Breast epithelium (tissue), 4 donors: ENCODE measurements at places on chromosomes 7 and 10. TPM values are rescaled to one million over a fixed set of nuclear protein-coding genes. Genes with fewer than 3 reads are reported as not detected.

DNA sequence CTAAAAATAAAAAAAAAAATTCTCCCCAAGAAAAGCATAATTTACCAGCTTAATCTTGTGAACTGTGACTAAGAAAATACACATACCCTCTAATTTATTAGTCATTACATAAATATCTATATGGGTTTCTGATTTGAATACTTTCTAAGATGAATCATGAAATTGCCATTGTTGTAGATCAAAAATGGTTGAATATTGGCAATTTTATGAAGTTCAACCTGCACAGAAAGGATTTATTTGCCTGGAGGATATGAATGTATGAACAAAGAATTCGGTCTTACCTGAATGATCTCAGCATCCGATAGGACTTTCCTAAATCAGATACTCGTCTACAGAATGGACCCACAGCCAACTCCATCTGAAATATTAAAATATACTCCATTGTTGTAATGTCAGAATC, 61.5 kb downstream of the HBP1 start:
- no peak for DNase-seq
- no peaks in the 10 kb centered on the region for H3K4me1 ChIP-seq
- no peaks in the 10 kb centered on the region for H3K36me3 ChIP-seq
- H3K4me3 ChIP-seq = no peak overlapping the region
- H3K27me3 ChIP-seq = no peaks in the 10 kb centered on the region

GRCh38 chr7:112092709-112093395, 113.3 kb downstream of the DOCK4 start:
- no peak overlapping the region for H3K4me3 ChIP-seq
- no peaks in the 10 kb centered on the region for H3K36me3 ChIP-seq
- H3K27ac ChIP-seq = no peak overlapping the region

GRCh38 chr7:55964261-55965099, at the start of gene NIPSNAP2:
TSS of gene NIPSNAP2 (plus strand) at chr7:55964585. CDS start at chr7:55964610, 25 bp downstream.
- H3K4me3 ChIP-seq = peak within 1 kb of the TSS; percentile 64
- H3K27ac ChIP-seq = peak within 1 kb of the TSS; percentile 94
- no peaks in the 10 kb centered on the region for H3K36me3 ChIP-seq
- H3K4me1 ChIP-seq = peaks cover 5% of the 10 kb centered on the region
- DNase-seq = peak; percentile 64
- no peaks in the 10 kb centered on the region for H3K27me3 ChIP-seq

Gene PGAM2
- total RNA-seq = 0.73 TPM

- no peak overlapping the region for H3K4me3 ChIP-seq
- H3K27ac ChIP-seq = no peak overlapping the region
- no peak for DNase-seq
- no peaks in the 10 kb centered on the region for H3K36me3 ChIP-seq
- no peaks in the 10 kb centered on the region for H3K4me1 ChIP-seq
- no peaks in the 10 kb centered on the region for H3K27me3 ChIP-seq
These were observed 625.1 kb upstream of the MKI67 start for GRCh38 chr10:128751284-128751683.

Gene VSTM2A
- total RNA-seq = not detected

DNA sequence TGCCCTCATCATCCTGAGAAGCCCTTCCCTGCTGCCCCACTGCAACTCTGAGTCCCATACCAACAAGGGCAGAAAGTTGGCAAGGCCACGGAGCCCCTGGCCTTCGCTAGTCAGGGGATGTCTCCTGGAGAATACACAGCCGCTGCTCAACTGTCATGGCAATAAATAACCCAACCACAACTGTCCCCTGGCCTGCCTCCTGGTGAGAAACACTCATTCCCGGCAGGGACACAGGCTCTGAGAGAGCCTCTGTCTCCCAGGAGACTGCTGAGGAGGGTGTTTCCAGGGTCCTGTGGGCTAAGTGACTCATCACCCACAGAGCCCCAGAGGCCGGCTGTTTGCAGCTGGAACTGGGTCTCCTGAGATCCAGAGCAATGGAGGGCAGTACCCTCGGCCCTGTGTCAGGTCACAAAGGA, 354.1 kb downstream of the TNS3 start:
- H3K36me3 ChIP-seq = no peaks in the 10 kb centered on the region
- peaks cover 7% of the 10 kb centered on the region for H3K27me3 ChIP-seq
- no peak overlapping the region for H3K27ac ChIP-seq
- no peak for DNase-seq

- no peaks in the 10 kb centered on the region for H3K4me1 ChIP-seq
- no peaks in the 10 kb centered on the region for H3K36me3 ChIP-seq
These were observed 35.3 kb upstream of the PDZD8 start for GRCh38 chr10:117410557-117410956.

GRCh38 chr10:133169173-133169947, 9.3 kb downstream of the KNDC1 start:
- no peak overlapping the region for H3K27ac ChIP-seq
- H3K4me3 ChIP-seq = no peak overlapping the region
- DNase-seq = no peak
- peaks cover 12% of the 10 kb centered on the region for H3K27me3 ChIP-seq
- no peaks in the 10 kb centered on the region for H3K36me3 ChIP-seq

GRCh38 chr10:73553761-73554160, 37.4 kb downstream of the USP54 start:
- peaks cover 4% of the 10 kb centered on the region for H3K4me1 ChIP-seq
- H3K27ac ChIP-seq = peak overlapping the region; percentile 66
- H3K36me3 ChIP-seq = no peaks in the 10 kb centered on the region
- H3K4me3 ChIP-seq = no peak overlapping the region

DNA sequence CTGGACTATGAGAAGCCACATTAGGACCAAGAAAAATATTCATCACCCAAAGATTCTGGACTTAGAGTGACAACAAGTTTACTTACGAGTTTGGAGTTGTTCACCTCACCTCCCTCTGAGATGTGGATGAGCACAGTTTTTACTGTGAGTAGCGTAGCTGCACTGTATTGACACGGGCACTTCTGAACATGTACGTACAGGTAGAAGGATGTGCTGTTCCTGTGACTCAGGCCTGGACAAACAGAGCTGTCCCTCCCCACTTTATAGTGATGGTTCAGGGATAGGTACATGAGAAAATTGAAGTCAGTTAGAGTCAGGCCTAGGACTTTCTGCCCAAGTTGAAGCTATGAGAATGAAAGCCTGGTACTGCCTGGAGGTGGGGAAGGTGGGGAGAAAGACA, 80.9 kb upstream of the DYNC1I1 start:
- H3K4me1 ChIP-seq = no peaks in the 10 kb centered on the region
- DNase-seq = no peak
- no peaks in the 10 kb centered on the region for H3K36me3 ChIP-seq
- no peak overlapping the region for H3K27ac ChIP-seq
- no peaks in the 10 kb centered on the region for H3K27me3 ChIP-seq
